Camera-type eye (tissue), 1 donor: ENCODE measurements at places on chromosomes 5 and 9. TPM values are rescaled to one million over a fixed set of nuclear protein-coding genes. Genes with fewer than 3 reads are reported as not detected.

Gene MRPL36
- 24.2 TPM for total RNA-seq

Gene C5orf52
- not detected for total RNA-seq

Gene EEIG1
- total RNA-seq, result 22.5 TPM

Gene GRXCR2
- total RNA-seq, result not detected

Gene CAPSL
- total RNA-seq, result not detected

Gene IFNA21
- not detected for total RNA-seq

Gene PLCXD3
- 2.4 TPM for total RNA-seq

Gene AQP7
- not detected for total RNA-seq

Gene PPP3R2
- total RNA-seq, result 0.82 TPM

Gene GPR150
- not detected for total RNA-seq

Gene PAEP
- not detected for total RNA-seq

Gene NIPSNAP3A
- total RNA-seq, result 37.6 TPM

Gene C5orf58
- not detected for total RNA-seq

Gene ZFP37
- 22.7 TPM for total RNA-seq

Gene KCNV2
- total RNA-seq, result 134 TPM

Gene FGF1
- 3.8 TPM for total RNA-seq

Gene SLC6A3
- 2.7 TPM for total RNA-seq

Gene PIP5KL1
- 3.2 TPM for total RNA-seq
